ENCODE measurements at places on chromosomes 5 and 9.

DNA sequence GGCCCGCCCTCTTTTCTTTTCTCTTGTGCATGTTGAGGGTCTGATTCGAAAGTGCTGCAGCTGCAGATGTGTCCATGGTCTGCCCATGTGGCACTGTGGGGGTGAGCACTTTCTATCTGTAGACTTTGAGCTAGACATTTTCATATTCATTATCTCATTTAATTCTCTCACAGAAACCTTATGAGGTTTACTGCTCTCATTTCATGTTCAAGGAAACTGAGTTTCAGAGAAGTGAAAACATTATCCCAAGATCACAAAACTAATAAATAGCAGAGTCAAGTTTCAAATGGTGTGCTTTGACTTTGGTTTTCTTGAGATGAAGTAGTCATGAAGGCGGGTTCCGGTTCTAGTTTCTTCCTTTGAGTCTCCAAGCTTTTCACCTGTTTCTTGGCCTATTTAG, 536.5 kb upstream of the ZNF462 start:
- DNase-seq: no peak

- no peak for DNase-seq
Observed at GRCh38 chr9:73160868-73161267, 9.2 kb downstream of the ANXA1 start.

DNA sequence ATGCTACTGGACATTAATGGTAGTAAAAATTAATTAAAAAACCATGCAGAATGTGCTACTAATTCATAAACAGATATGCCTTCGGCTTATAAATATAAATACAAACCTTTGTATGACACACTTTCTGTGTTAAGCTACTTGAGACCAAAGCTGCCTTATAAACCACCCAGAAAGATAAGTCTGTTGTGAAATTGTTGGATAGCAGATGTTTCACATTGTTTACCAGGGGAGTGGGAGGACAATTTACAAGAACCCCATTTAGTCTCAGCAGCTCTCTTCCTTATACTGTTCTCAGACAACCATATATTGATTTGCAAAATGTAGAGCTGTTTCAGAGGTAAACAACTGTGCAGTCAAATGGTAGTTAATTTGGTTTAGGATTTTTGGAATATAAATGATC, 524.4 kb downstream of the PRR16 start:
- no peak for DNase-seq

DNA sequence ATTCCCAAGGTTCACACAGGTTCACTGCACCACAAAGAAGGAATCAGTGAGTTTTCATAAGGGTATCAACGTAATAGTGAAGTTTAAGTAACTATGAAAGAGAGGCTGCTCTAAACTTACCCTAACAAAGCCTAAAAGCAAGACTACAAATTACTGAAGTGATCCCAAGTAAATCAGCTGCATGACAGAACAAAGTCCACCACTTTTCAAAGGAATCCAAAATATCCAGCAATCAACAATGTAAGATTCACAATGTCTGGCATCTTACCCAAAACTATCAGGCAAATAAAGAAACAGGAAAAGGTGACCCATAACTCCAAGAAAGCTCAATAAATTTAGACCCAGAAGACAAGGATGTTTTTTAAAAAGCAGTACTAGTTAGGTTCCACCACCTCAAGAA, 70.1 kb downstream of the GNAQ start:
- DNase-seq: no peak

- no peak for DNase-seq
Observed at GRCh38 chr9:82972446-82972845, 90.5 kb downstream of the RASEF start.

DNA sequence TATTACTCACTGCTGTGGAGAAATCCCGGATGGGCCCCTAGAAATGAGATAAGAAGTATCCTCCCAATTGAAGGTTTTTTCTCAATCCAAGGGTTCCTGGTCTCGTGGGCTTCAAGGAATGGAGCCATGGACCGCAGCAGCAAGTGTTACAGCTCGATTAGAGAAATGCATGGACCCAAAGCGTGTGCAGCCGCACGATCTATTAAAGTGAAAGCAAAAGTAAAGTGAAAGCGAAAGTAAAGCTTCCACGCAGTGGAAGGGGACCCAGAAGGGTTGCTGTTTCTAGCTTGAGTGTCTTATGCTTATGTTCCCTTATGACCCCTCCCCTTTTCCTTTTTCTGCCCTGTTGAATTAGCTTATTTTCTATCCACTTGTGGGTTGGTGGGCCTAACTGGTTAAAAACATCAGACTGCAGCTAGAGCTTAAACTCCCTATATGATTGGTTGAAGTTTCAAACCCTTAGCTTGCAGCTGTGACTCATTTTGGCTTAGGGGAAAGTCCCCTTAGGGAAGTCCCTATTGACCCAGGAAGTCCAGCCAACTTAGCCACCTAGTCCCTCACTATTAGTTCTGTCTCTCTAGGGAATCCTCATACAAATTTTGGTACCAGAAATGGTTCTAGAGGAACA, 1111.8 kb downstream of the TAF11L14 start:
- DNase-seq: no peak

DNA sequence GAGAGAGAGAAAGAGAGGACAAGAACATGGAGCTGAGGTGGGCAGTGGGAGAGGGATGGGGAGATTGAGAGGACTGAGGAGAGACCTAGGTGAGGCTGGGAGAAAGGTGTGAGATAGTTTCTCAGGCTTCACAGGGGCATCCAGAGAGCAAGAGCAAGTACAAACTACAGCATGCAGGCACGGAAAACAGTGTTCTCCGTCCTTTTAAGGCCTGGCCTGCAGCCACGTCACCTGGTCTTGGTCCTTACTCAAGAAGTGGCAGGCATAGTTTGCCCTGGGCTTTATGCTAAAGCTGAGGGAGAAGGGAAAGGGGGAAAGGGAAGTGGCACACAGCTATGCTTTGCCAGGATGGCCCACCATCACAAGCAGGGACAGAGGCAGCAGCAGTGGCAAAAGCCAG, 65.7 kb downstream of the SIL1 start:
- no peak for DNase-seq

GRCh38 chr5:151664694-151665585, 21.8 kb downstream of the SPARC start:
- DNase-seq: no peak

- DNase-seq: no peak
Observed at GRCh38 chr5:176503496-176503895, 33.7 kb downstream of the RNF44 start.

DNA sequence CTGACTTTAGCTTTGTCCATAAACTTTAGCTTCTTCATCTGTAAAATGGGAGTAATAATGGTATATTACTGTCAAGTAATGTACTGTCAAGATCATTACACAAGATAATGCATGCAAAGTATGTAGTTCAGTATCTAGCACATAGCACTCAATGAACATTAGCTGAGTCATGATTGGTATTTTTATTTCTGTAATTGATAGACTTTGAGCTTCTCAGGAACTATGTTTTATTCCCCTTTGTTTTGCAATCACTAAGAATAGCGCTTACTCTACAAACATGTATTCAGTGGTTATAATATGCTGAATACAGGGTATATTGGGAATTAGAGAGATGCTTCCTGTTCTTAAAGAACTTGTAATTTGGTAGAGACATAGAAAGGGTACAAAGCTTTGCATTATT, 142.3 kb upstream of the KLF9 start:
- no peak for DNase-seq

GRCh38 chr5:145554399-145554798, 280.7 kb downstream of the PRELID2 start:
- DNase-seq: no peak

- DNase-seq: peak; percentile 49
Observed at GRCh38 chr5:157366741-157367674, 93.0 kb upstream of the NIPAL4 start.

DNA sequence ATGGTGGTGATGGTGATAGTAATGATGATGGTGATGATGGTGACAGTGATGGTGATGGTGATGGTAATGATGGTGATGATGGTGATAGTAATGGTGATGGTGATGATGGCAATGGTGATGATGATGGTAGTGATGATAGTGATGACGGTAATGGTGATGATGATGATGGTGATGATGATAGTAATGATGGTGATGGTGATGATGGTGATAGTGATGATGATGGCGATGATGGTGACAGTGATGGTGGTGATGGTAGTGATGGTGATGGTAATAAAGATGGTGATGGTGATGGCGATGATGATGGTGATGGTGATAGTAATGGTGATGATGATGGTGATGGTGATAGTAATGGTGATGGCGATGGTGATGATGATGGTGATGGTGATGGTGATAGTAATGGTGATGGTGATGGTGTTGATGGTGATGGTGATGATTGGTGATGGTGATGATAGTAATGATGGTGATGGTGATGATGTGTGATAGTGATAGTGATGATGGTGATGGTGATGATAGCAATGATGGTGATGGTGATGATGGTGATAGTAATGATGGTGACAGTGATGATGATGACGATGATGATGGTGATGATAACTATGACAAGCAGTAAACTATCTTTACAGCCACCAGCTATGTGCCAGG, 38.6 kb downstream of the PHF2 start:
- no peak for DNase-seq

GRCh38 chr5:144092508-144092907, 78.0 kb downstream of the YIPF5 start:
- DNase-seq: no peak

DNA sequence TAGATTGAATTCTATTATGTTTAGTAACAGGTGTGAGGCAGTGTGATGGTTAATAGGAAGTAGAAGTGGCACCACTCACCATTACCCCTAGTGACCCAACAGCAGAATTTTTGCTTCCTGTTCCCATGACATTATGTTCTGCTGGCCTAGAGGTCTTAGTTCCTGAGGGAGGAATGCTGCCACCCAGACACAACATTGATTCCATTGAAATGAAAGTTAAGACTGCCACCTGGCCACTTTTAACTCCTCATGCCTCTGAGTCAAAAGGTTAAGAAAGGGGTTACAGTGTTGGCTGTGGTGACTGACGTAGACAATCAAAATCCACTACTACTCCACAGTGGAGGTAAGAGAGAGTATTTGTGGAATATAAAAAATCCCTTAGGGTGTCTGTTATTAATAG, 218.9 kb upstream of the NMUR2 start:
- no peak for DNase-seq

GRCh38 chr5:87119588-87119987, 148.1 kb upstream of the RASA1 start:
- DNase-seq: no peak

DNA sequence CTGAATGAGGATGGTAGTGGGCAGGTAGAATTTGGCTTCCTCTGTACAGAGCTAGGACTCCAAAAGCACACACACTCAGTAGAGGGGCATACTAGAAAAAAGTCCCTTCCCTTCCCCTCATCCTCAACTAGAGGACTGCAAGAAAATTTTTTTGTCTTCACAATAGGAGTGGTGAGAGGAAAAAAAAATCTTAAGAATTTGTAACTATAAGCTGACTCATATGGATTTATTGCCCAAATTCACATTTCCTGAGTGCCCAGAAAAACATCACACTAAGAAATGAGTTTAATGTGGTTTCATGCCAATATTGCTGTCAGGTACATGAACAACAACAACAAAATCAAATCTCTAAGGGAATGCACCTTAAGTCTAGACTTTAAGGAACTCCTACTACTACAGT, 43.7 kb downstream of the RANBP6 start:
- no peak for DNase-seq

DNA sequence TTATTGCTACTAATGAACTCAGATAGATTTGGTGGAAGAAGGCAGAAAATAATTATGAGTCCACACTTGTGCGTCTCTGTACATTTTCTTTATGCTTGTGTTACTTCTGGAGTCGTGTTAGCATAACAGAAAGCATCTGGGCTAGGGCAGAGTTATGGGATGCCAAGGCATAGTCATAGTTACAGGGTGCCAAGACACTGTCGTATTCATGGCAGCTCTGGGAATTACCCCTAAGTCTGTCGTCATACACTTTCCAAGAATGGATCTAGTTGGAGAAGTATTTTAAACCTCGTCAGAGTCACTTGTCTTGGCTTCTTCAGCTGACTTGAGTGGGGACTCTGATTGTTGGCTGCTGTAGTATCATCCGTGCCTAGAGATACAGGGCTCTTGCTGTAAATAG, 27.7 kb downstream of the CAMK4 start:
- no peak for DNase-seq

GRCh38 chr9:26612211-26612610, 280.4 kb downstream of the CAAP1 start:
- DNase-seq: no peak

DNA sequence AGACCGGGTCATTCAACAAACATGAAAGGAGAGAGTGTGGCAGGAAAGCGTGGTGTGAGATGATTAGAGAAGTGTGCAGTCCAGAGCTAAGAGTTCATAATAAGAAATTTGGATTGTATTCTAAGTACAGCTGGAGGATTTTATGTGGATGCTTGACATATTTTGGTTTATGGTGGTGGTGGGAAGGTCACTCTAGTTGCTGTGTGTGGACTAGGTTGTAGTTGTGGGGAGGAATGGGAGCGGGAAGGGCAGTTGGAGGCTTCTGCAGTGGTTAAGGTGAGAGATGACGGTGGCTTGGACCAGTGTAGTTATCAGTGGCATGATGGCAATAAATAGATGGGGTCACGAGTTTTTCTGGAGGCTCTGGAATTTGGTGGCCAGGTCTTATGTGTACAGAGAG, 45.7 kb upstream of the GPR151 start:
- no peak for DNase-seq

DNA sequence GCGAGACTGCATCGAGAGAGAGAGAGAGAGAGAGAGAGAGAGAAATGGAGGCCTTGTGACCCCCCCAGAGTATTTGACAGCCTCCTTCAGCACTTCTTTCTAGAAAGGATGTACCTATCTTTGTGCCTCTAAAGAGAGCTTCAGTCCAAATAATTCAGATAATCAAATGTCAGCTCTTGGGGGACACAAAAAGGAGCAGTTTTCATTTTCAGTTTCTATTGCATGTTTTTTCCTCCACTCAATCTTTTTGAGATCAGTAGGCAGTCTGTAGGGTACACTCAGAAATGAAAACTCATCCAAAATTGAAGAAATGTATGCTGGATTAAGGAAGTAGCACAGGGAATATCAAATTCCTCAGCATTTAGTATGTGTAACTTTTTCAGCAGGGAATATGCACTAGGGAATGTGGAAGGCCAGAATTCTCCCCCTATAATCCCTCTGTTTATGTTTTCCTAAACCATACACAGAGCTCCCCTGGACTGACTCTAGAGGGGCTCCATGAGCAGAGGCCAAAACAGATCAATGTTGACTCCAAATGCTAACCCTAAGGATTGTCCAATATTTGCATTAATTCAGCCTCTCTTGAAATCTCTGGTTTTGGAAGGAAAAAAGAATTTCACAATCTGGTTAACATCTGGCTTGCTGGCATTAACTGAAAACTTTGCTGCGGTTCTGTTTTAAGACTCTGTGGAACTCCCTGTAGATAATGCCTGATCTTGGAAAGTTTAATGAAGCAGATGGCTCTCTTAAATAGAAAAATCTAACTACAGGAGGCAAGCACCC, 250.1 kb downstream of the CEMIP2 start:
- DNase-seq: no peak

Measured in nephron progenitor cell (in vitro differentiated cells).